ENCODE measurements at places on chromosomes 2 and 18.
A peak's percentile ranks its signal among the peaks of the same experiment; 100 is the strongest.

- no peaks in the 10 kb centered on the region for H3K4me1 ChIP-seq
- no peak overlapping the region for H3K4me3 ChIP-seq
- ATAC-seq: no peak
- H3K27ac ChIP-seq: no peak overlapping the region
- H3K36me3 ChIP-seq: no peaks in the 10 kb centered on the region
These were observed 75.9 kb downstream of the SH3BP4 start for GRCh38 chr2:235027558-235028214.

GRCh38 chr2:120832296-120833070 lies 96.8 kb downstream of the GLI2 start:
- peaks cover 5% of the 10 kb centered on the region for H3K4me1 ChIP-seq
- no peaks in the 10 kb centered on the region for H3K27me3 ChIP-seq
- H3K27ac ChIP-seq: no peak overlapping the region
- no peaks in the 10 kb centered on the region for H3K36me3 ChIP-seq
- ATAC-seq: no peak

GRCh38 chr18:77992057-77992456 lies 742.4 kb downstream of the GALR1 start:
- H3K27ac ChIP-seq: no peak overlapping the region
- no peak for ATAC-seq
- peaks cover 3% of the 10 kb centered on the region for H3K27me3 ChIP-seq
- no peaks in the 10 kb centered on the region for H3K4me1 ChIP-seq
- H3K4me3 ChIP-seq: no peak overlapping the region

DNA sequence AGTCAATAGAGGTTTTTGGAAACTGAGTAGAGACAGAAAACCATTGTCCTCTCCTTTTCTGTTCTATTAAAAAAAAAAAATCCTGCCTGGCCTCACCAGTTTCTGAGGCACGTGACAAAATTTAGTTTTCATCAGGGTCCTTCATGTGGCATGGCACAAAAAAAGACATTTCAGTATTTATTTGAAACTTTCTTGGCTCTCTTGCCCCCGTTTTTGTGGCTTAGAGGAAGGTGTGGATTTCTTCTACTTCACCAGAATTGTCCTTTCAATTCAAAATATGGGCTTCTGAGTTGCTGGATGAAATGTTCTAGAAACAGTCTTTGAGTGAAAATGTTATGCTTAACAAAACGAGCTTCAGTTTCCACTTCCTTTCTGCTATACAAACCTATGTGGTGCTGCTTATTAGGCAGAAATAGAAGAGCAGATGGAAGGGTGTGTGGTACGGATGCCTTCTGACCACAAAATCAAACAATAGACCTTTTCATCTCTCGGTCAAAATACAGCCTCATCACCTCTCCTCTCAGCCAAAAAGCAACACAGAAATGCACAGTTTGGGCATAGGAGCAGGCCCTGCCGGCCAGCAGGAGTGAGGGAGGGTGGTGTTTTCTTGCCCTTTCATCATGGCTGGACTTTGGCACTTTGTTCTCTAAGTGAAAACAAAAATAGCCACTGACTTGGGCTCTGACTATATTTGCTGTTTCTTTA lies 89.2 kb downstream of the SH3RF3 start:
- H3K4me1 ChIP-seq: peaks cover 40% of the 10 kb centered on the region
- H3K36me3 ChIP-seq: peaks cover 7% of the 10 kb centered on the region
- H3K27ac ChIP-seq: no peak overlapping the region
- H3K27me3 ChIP-seq: peaks cover 40% of the 10 kb centered on the region
- peak overlapping the region; percentile 44 for H3K4me3 ChIP-seq
- no peak for ATAC-seq

DNA sequence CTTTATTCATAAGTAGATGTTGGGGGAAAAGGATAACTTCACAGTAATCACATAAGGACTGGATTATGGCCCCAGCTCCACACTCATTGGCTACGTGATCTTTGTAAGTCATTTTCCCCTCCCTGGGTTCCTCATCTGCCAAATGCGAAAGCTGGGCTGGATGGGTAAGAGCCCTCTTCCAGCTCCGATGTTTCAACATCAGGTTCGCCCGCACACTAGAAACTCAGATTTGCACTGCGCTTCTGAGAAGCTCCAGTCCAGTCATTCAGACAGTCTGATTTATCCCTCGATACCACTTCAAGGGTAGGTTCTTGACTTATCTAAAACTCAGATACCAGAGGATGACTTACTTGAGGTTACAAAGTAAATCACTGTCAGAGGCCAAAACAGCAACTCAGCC lies 31.0 kb upstream of the RMDN2 start:
- peak overlapping the region; percentile 16 for H3K27ac ChIP-seq
- H3K36me3 ChIP-seq: no peaks in the 10 kb centered on the region
- peak overlapping the region; percentile 6 for H3K4me3 ChIP-seq
- peaks cover 25% of the 10 kb centered on the region for H3K4me1 ChIP-seq
- H3K27me3 ChIP-seq: peaks cover 3% of the 10 kb centered on the region

DNA sequence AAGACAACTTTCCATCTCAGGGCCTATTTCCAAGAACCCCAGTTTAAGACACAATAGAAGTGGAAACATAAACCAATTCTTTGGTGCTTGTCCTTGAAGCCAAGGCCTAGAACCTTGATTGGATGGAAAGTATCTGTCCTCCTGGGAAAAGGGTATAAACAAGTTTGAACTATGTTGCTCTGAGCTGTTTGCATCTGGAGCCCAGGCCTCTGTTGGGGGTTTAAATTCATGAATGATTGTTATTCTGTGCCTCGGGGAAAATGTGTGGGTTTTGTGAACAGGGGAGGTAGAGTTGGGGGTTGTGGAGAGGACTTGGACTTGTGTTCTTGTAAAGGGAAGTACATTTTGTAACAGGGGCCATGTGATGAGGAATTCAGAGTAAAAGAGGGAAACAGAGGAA lies 406.1 kb downstream of the SLC4A3 start:
- H3K27me3 ChIP-seq: peaks cover 3% of the 10 kb centered on the region
- no peak overlapping the region for H3K4me3 ChIP-seq
- no peaks in the 10 kb centered on the region for H3K36me3 ChIP-seq
- H3K27ac ChIP-seq: no peak overlapping the region
- no peak for ATAC-seq

DNA sequence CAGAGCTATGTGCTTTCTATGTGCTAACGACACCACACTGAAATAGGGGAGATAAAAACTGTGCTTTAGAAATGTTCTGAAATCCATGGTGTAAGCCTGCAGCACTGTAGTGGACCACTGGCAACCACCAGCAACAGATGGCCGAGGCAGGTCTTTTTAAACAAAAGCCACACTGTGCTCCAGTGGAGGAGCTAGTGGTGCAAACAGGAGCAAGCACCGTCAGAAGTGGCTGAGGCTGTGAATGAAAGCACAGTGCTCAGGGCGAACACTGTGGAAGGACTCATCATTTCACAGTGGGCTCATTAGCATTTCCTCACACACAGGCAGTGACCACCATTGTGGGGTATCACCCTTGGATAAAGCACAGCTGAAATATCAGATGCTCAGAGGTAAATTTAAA lies 22.9 kb upstream of the MTX2 start:
- peaks cover 23% of the 10 kb centered on the region for H3K27me3 ChIP-seq
- no peak overlapping the region for H3K4me3 ChIP-seq
- no peak for ATAC-seq

GRCh38 chr2:227717687-227718567 lies at the start of gene SLC19A3:
TSS of gene SLC19A3 (minus strand) at chr2:227718028. CDS start at chr2:227702318, 15,710 bp downstream.
- H3K27ac ChIP-seq: no peak within 1 kb of the TSS
- H3K36me3 ChIP-seq: no peaks in the 10 kb centered on the region
- no peaks in the 10 kb centered on the region for H3K4me1 ChIP-seq
- ATAC-seq: peak; percentile 39
- peaks cover 8% of the 10 kb centered on the region for H3K27me3 ChIP-seq

- H3K4me1 ChIP-seq: no peaks in the 10 kb centered on the region
- H3K36me3 ChIP-seq: no peaks in the 10 kb centered on the region
- no peak overlapping the region for H3K27ac ChIP-seq
- H3K27me3 ChIP-seq: peaks cover 19% of the 10 kb centered on the region
These were observed 46.3 kb downstream of the MERTK start for GRCh38 chr2:111944531-111945210.

- H3K27ac ChIP-seq: no peak overlapping the region
- no peak overlapping the region for H3K4me3 ChIP-seq
- ATAC-seq: no peak
These were observed 67.5 kb downstream of the CDH20 start for GRCh38 chr18:61400716-61401115.

DNA sequence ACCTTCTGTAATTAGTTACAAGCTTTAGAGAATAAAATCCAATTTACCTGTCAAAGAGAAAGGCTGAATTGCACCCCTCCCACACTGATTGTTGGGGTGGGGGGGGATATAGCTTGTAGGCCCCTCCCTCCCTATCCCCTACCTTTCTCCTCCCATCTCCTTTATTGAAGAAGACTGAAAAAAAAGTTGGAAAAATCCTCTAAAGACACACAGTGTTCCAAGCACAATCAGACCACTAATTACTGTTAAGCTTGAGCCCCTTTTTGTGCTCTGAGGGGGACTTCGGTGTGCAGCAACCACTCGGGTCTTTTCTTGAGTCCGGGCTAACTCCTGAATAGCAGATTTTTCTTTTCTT lies 43.0 kb upstream of the FZD5 start:
- no peaks in the 10 kb centered on the region for H3K36me3 ChIP-seq
- peaks cover 5% of the 10 kb centered on the region for H3K27me3 ChIP-seq
- no peak overlapping the region for H3K27ac ChIP-seq
- no peak for ATAC-seq
- H3K4me3 ChIP-seq: no peak overlapping the region
- H3K4me1 ChIP-seq: peaks cover under 1% of the 10 kb centered on the region

DNA sequence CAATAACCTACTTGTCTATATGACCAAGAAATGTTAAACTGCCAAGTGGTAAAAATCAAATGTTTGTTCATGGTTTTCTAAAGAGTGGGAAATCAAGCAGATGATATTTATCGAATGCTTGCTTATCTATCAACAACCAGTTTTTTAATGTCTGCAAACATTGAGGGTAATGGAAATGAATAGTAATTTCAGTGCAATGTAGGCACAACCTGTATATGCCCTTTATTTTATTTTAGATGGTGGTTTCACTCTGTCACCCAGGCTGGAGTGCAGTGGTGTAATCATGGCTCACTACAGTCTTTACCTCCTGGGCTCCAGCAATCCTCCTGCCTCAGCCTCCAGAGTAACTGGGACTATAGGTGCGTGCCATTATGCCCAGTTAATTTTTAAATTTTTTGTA lies 46.0 kb upstream of the CD28 start:
- ATAC-seq: no peak
- H3K27me3 ChIP-seq: no peaks in the 10 kb centered on the region
- peaks cover 12% of the 10 kb centered on the region for H3K4me1 ChIP-seq
- H3K36me3 ChIP-seq: no peaks in the 10 kb centered on the region

DNA sequence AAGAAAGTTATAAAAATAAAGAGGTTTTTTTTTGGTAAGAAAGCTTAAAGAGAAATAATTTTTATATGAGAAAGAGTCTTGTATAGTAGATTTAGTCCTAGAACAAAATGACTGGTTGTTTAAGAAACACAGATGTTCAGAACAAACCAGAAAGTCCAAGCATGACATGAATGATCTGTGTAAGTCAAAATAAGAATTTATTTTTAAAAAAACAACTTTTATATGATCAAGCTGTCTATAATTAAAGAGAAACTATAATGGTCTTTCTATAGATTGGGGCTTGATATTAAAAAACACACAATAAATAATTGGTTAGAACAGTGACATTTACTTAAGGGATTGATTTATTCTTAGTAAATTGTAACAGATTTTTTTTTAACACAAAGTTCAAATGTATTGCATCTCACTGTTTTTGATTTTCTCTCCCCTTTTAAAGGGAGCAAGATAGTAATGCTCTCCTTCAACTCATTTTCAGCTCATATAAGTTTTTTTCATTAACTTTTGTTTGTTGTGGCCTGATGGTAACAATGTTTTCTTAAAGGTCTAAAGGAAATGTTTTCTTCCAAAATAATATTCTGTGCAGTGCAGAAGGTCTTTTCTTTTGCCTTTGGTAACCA lies 1256.8 kb downstream of the LRP1B start:
- no peak for ATAC-seq
- H3K36me3 ChIP-seq: no peaks in the 10 kb centered on the region
- no peak overlapping the region for H3K27ac ChIP-seq
- no peak overlapping the region for H3K4me3 ChIP-seq
- no peaks in the 10 kb centered on the region for H3K27me3 ChIP-seq

GRCh38 chr2:160493227-160494028 lies at the start of gene RBMS1:
TSS of gene RBMS1 (minus strand) at chr2:160493807. CDS start at chr2:160493363, 444 bp downstream.
- H3K36me3 ChIP-seq: peaks cover 21% of the 10 kb centered on the region
- peaks cover 27% of the 10 kb centered on the region for H3K4me1 ChIP-seq
- ATAC-seq: peak; percentile 44
- no peaks in the 10 kb centered on the region for H3K27me3 ChIP-seq

DNA sequence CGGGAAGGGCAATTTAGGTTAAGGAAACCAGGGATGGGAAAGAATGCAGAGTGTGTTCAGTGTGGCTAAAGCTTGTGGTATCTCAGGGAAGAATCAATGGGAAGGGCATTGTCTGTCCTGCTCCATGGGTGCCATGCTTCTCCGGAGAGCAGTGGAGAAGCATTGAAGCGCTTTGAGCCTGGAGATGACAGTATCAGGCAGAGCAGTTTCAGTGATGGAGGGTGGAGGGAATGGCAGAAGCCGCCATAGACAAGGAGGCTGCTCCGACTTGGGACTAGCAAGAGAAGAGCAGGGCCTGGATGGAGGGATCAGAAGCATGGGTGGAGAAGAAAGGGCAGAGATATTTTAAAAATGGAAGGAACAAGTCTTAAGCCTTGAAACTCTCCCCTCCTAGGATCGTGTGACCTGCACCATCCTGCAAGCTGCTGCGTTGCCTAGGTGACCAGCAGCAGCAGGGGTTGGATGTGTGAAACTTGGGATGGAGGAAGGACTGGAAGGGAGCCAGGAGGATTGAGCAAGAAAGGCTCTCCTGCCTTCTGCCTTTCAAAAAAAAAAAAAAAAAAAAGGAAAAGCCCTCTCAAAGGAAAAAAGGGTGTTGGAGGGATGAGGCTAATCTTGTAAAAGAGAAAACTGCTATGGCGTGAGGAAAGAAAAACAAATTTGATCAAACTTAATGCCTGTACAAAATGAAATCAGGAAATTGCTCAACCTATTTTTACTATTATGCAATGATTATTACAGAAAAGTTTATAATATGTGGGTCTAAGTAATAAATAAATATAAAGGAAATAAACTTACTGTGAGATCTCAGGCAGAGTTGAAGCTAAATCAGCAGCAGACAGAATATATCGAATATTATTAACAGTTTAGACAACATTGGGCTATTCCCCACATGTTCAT lies 493.8 kb upstream of the NRP2 start:
- H3K4me3 ChIP-seq: no peak overlapping the region
- no peaks in the 10 kb centered on the region for H3K4me1 ChIP-seq
- no peak for ATAC-seq
